ENCODE measurements at places on chromosomes 11 and 22.

DNA sequence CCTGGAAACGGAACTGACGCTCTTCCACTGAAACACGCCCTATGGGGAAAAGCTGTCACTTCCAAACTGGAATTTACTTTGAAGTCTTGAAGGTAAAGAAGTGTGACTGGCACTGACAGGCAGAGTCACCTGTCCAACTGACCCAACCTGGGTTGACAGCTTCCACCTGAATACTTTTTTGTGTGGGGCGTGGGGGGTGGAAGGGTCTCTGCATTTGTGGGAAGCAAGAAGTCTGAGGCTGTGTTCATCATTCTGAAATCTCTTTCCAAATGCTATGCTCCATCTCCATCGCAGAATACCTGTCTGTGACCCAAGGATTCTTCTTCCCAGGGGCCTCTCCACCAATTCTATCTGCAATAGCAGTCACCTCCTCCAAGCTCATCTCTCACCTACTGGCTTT is 7.8 kb downstream of the IFT27 start:
- DNase-seq, result no peak

DNA sequence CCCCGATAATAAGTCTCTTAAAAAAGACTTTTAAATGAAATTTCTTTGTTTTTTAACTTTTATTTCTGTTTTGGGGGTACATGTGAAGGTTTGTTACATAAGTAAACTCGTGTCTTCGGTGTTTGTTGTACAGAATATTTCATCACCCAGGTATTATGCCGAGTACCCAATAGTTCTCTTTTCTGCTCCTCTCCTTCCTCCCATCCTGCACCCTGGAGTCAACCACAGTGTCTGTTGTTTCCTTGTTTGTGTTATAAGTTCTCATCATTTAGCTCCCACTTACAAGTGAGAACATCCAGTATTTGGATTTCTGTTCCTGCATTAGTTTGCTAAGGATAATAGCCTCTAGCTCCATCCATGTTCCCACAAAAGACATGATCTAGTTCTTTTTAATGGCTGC is 1.6 kb upstream of the GSTP1 start:
- DNase-seq, result no peak

- no peak for DNase-seq
These were observed 131.9 kb upstream of the MTMR2 start for GRCh38 chr11:96055706-96056387.

DNA sequence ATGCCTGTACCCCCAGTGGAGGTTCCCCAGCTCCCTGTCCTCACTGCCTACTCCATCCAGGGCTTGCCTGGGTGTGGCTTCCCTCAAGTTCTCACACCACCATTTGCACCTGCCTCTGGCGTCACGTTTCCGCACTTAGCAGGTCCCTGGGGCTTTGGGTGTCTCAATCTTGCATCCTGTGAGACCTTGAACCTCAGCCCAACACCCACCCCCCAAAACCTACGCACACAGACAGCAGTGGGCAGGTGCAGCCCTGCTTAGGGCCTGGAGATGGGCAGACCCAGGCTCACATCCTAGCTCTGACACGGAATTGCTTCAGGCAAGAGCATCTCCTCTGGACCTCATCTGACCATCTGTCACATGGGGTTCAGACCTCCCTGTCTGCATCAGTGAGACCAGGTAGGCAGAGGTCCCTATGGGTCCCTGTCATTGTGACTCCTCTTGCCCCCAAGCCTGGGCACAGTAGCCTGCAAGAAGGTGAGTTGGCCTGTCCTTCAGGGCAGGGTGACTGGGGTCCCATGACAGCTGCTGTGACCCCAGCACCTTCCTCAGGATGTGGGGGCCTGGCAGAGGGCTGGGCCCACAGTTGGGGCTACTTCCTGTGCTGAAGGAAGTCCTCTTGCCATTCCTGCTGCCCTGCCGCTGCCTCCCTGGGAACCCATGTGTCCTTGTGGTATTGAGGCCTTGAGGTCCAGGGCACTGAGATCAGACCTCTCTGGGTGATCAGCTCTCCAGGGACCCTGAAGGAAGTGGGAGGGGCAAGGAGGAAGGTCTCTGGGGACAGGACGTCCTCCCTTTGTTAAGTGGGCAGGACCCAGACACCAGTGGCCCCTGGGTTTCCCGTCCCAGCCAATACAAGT is 2.0 kb downstream of the SIPA1 start:
- no peak for DNase-seq

DNA sequence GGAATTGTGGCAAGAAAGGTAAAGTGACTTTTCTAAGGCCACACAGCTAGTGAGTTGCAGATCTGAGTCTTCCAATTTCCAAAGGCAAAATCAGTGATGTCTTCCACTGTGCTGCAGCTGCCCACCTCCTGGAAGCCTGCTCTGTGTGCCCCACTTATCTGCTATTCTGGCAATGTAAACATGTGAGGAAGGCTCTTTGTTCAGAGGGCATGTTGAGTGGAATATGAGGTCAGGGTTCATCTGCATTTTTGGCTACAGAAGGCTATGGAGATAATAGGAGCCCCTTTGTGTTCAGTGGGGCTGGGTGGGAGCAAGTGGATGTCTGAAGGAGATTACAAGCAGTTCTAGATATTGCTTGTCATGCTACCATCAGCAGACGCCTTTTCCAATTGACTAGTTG is 396.2 kb downstream of the BUD13 start:
- no peak for DNase-seq

DNA sequence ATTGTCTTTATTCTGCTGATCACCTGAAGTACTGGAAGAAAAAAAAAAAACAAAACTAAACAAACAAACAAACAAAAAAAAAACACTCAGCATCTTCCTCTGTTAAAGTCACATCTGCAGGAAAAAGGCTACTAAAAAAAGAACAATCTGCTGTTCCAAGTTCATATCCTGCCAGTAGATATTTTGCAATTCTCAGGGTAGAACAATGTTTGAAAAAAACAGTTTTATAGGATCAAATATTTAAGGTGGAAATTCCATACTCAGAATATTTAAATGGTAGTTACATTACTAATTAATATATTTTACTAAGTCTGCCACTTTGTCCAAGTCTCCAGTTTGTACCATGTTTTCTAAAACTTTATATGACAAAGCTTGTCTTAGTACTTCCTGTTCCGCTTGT is 175.2 kb downstream of the SBF2 start:
- DNase-seq, result no peak

DNA sequence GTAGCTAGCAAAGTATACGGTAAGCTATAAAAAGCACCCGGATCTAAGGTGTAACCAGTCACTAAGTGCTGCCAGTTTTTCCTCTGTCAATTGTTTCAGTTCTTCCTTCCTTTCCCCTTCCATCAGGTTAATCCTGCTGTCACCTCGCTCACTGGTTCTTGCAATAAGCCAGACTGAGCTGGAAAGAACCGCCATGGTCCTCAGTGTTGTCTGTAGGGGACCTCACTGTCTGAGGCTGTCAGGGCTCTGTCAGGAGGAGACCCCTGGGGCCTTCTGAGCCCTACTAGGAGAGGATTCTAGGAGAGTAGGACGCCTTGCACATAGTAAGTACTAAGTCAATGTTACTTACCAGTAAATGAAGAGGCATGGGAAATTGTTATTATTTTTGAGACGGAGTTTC is 1.4 kb upstream of the TBC1D22A start:
- no peak for DNase-seq

- no peak for DNase-seq
These were observed 27.0 kb upstream of the SLC22A8 start for GRCh38 chr11:63042596-63042995.

DNA sequence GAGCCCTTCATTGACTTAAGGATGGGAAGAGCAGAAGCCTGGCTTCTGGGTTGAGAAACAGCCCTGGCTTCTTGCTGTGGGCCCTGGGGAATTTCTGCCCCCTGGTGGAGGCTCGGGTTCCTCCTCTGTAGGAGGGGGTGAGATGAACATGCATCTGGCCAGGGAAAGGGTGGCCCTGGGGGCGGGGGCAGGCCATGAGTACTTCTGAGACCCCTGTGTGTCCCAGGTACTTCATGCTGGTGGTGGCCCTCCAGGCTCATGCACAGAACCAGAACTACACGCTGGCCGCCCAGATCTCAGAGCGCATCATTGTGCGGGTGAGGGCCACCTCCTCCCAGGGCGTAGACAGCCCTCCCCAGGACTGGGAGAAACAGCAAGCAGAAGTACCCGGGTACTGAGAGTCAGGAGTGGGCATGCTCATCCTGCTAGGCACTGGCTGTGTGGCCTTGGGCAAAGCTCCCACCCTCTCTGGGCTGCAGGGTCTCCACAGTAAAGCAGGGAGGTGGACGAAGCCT is 15.8 kb downstream of the TMEM258 start:
- DNase-seq, result peak; percentile 56

DNA sequence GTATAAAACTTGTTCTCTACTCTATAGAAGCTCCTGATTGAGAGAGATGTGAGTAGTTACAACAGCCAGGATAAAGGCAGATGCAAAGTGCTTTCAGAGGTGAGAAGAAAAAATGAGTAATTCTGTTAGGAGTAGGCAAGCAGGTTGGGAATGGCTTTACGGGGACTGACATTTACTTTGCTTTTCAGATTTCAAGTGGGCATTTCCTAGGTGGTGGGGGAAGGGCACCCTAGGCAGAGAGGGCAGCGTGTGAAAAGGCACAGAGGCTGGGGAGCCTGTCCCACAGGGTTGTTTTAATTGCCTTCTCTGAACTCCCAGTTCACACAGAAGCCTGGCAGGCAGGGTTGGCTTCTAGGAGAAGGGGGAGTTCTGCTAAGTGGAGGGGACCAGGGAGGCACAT is 106.5 kb downstream of the NAV2 start:
- DNase-seq, result no peak

GRCh38 chr11:25612806-25613205 is 719.1 kb upstream of the ANO3 start:
- no peak for DNase-seq

- DNase-seq, result no peak
These were observed 1404.8 kb downstream of the TBC1D22A start for GRCh38 chr22:48167238-48167637.

DNA sequence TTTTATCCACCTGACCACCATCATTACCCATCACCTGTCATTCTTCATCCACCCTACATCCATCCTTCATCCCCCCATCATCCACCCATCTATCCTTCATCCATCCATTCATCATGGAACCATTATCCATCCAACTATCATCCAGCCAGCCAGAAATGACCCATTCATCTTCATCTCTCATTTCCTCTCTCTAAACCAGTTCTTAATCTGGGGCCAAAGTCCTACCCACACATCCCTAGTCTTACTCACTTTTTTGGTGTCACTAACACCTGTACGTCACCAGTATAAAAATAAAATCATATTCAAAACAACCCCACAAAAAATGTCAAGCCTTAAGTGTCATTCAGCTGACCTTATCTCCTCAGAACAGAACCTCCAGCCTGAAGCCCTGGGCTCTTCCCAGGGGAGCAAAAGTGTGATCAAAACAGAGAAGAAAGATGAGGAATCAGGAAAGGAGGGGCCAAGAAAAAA is 12.3 kb downstream of the SPI1 start:
- DNase-seq, result no peak

- peak; percentile 91 for DNase-seq
These were observed 10.8 kb upstream of the LDHA start for GRCh38 chr11:18383388-18384156.

GRCh38 chr11:129593098-129593497 is 217.4 kb downstream of the BARX2 start:
- DNase-seq, result no peak

DNA sequence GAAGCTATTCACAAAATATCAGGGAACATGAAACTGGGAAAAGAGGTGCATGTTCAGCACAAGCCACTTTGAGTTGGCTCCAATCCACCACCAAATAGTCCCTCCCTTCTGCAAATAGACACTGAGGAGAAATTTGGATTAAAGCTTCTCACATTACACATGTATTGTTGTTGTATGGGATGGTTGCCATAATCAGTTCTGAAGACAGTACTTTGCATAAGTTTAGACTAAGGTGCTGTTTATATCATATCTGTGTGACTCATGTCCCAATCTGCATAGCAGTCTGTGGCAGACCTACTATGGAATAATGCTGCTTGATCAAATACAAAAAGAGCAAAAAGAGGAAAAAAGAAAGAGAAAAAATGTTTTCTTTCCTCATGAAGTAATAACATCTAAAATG is 376.7 kb upstream of the DDI1 start:
- DNase-seq, result no peak

DNA sequence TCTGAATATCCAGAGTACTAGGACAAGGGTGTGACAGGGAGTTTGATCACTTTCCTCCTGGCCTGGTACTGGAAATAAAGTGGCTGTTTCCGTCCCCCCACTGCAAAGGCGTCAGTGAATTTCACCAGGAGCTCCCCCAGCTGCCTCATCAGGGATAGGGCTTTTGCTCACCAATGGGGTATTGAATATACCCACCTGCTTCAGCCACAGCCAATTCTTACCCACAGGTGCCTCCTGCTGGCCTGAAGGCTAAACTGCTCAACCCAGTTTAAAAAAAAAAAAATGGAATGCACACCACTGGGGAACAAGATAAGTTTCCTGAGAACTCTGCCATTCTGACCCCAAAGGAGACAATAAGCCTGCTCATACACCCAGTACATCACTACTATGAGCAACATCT is 65.3 kb upstream of the MS4A8 start:
- DNase-seq, result no peak

- no peak for DNase-seq
These were observed 17.1 kb downstream of the SC5D start for GRCh38 chr11:121309688-121310087.

DNA sequence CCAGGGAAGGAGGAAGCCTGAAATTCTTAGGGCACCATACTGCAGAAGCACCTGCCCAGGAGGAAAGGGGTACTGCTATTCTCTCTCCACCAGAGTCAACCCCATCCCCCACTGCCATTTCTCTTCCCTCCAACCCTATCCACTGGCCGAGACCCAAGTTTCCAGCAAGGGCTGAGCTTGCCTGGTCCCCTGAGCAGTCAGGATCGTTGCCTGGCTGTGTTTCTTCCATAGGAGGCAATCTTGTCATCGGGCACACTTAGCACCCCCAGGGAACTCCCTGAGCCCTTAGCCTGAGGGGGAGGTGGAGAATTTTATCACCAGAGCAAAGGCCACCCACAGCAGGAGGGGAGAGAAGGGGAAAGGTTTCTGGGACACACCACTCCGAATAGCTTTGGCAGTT is 115.8 kb upstream of the NECTIN1 start:
- DNase-seq, result no peak

- no peak for DNase-seq
These were observed 10.5 kb downstream of the TPST2 start for GRCh38 chr22:26579331-26579886.
